ENCODE measurements at places on chromosomes 1 and 21.

DNA sequence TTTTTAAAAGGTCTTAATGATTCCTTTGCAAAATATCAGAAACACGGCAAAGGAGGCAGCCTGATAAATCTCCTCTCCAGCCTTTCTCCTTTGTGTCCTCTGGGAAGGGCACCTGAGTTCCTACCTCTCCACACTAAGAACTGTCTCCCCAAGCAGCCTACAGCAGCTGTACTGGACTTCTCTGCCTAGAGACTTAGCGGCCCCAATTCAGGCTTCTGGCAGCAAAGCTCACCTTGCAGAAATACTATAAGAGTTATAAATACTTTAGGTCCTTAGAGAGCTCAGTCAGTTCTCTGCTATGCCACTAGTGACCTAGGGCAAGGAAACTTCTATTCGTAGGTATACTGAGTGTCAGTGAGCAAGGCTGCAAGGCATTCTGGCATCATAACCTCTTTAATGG lies 33.9 kb downstream of the LRRC52 start:
- DNase-seq: no peak

DNA sequence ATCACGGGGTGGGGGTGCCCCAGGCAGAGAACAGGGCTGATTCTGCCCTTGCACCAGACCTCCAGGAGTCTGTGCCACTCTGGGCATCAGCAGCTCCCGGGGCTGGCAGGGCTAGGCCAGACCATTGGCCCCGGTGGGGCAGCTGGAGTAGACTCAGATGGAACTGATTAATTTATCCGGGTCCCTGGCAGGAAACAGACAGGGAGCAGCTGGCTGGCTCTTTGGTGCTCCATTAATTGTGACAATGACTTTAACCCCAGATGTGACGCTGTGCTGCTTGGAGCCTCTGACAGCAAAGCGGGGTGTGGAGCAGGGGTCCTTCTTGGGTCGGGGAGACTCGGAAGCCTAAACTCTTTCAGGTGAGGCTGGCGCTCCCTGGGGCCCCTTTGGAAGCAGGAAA lies 9.5 kb downstream of the EPHA8 start:
- DNase-seq: peak; percentile 66

- no peak for DNase-seq
These were observed 6.2 kb downstream of the CSRP1 start for GRCh38 chr1:201500670-201501120.

- DNase-seq: no peak
These were observed 2.6 kb downstream of the CHML start for GRCh38 chr1:241637604-241638003.

- DNase-seq: no peak
These were observed 123.6 kb upstream of the LHX8 start for GRCh38 chr1:75010547-75010946.

DNA sequence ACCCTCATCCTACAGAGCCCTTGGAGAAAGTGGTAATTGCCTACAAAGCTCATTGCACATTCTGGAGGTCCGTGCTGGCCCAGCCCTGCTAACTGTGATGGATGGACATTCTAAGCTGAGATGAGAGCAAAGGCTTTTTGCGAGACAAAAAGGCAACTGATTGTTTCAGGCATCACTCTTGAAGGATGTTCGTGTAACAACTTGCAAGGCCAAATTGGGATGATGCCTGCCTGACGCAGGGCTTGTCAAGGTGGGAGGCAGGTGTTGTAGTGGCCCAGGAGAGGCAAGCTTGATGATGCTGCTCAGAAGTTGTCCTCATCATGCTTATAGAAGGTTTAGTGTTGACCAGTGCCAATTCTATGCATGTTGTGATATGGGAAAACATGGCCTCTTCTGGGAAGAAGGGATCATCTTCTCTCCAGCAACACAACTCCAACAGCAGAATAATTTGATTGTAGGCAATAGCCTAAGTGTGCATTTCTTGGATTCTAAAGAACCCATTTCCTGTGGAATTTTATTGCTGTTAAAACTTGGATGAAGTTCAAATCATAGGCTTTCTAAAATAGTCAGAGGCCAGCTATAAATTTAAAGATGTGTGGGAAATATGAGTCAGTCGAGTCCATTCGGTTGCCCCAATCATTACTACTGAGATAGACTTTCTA lies 102.5 kb upstream of the COA6 start:
- DNase-seq: no peak

GRCh38 chr1:247845693-247846017 lies 4.0 kb upstream of the OR11L1 start:
- DNase-seq: no peak

- DNase-seq: no peak
These were observed 142.8 kb downstream of the ASTN1 start for GRCh38 chr1:177021687-177022086.

DNA sequence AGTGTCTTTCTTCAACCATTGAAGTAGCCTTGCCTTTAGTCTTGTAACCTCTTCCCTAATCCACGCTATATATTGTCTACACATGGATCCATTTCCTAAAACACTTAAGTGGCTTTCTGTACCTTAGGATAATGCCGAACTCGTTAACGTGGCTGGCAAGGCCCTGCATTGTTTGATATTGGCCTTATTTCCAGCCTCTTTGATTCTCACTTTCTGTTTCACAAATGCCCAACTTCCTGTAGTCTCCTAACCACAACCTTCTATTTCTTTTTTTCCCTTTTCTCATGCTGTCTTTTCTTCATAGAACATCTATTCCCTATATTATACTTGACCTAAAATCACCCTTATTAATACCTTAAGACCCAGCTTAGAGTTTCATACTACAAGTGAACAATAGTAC lies 536.0 kb downstream of the LMO4 start:
- no peak for DNase-seq

- DNase-seq: peak; percentile 27
These were observed 70.0 kb downstream of the FAAP20 start for GRCh38 chr1:2124446-2125198.

- DNase-seq: no peak
These were observed 19.3 kb downstream of the PHGDH start for GRCh38 chr1:119731060-119731459.

DNA sequence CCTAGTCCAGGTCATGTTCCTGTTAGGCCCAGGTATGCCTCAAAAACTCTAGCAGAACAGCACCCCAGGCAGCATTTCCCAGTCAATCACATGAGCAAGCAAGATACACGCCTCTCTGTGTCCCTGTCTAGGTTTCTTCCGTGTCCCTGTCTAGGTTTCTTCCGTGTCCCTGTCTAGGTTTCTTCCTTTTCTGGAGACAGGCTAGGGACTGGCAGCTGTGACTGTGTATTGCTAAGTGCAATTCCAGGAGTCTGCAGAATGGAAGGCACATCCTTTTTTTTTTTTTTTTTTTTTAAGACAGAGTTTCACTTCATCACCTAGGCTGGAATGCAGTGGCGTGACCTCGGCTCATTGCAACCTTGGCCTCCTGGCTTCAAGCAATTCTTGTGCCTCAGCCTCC lies 77.6 kb downstream of the SETD4 start:
- no peak for DNase-seq

DNA sequence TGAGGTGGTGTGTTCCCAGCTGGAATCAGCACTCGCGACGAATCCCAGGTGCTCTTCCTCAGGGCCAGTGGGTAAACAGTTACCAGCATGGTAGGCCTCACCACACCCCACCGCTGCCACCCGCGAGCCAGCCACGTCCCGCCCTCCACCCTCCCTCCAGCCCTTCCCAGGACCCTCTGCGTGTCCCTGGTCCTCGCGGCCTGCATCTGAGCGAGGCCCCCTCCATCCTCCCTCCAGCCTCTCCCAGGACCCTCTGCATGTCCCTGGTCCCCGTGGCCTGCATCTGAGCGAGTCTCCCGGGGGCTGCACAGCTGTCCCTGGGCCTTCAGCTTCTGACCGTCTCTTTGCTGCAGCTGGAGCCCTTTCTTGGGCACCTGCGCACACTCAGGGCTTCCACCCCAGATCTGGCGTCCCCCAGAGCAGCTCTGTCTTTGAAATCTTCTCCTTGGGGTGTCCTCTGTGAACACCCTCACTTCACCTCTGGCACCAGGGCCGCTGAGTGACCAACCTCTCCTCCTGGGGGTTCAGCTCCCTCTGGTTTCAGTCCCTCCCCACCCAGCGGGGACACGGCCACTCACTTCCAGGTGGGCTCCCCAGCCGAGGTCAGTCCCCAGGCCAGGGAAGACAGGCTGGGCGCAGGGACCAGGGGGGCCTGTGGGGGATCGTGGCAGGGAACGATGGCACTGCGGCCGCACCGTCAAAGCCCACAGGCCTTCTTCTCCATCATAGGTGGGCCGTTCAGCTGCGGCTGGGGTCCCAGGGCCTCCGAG lies 57.8 kb upstream of the COL6A2 start:
- DNase-seq: peak; percentile 18

- no peak for DNase-seq
These were observed 124.9 kb upstream of the TNFSF4 start for GRCh38 chr1:173332026-173332425.

GRCh38 chr1:109392788-109393616 lies 4.7 kb downstream of the SORT1 start:
- DNase-seq: peak; percentile 44

GRCh38 chr1:184767591-184767990 lies 12.9 kb upstream of the EDEM3 start:
- no peak for DNase-seq

DNA sequence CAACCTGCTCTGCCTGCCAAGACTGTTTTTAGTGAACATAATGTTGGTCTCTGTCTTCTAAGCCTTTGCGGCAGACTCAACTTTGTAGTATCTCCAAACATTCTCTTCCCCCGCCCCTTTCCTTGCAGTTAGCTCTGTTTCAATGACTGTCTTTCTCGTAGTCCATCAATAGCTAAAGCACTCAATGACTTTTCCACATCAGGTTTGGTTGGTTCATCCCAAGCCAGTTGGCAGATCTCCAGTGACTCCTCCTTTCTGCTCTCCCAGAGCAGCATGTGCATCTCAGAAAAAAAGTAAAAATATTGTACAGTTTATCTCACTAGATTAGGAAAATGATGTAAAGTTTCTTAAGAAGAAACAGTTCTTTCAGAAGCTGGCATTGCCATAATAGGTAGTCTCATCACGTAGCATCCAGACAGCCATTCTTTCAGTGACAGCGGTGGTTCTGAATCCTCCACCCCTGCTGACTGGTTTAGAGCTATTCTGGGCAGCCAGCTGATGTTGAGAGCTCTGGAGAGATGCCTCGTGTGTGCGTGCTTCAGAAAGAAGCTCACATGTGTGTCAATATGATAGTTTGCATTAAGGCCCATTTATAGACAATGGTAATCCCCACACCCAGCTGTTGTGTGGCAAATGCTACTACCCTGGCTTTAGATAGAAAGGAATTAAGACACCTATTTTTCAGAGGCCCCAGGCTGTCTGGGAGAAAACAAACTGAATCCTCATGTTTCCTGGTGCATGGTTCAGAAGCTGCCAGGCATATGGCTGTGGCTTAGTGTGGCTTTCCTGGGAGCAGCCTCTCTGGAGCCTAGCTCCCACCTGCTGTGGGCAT lies 53.2 kb downstream of the CNN3 start:
- DNase-seq: peak; percentile 79

GRCh38 chr1:53401813-53402745 lies 57.1 kb upstream of the DMRTB1 start:
- no peak for DNase-seq

- DNase-seq: no peak
These were observed 106.4 kb downstream of the KAZN start for GRCh38 chr1:14704846-14705245.

DNA sequence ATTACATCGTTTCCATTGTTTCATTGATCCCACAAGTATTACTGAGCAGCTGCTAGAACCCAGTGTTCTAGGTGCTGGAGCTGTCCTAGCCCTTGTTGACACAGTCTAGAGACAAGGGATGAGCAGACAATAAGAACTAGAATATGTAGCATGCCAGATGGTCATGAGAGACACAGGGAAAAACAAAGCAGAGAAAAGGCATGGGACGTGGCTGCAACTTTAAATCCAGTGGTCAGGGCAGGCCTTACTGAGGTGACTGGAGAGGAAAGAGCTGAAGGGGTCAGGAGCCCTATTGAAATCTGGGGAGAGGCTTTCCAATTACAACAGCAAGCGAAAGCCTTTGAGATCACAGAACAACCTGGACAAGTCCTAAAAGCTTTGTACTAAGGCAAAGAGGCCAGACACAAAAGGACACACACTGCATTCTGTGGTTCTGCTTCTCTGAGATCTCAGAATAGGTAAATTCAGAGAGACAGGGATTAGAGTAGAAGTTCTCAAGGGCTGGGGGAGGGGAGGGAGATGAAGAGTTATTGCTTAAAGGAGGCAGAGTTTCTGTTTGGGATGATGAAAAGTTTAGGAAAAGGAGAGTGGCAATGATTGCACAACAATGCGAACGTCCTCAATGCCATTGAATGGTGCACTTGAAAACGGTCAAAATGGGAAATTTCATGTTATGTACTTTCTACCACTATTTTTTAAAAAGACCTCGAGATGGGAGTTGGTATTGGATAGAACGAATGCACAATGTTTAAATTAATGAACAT lies 467.4 kb upstream of the VAMP3 start:
- DNase-seq: no peak

- no peak for DNase-seq
These were observed 75.8 kb downstream of the RHOU start for GRCh38 chr1:228810878-228811711.

DNA sequence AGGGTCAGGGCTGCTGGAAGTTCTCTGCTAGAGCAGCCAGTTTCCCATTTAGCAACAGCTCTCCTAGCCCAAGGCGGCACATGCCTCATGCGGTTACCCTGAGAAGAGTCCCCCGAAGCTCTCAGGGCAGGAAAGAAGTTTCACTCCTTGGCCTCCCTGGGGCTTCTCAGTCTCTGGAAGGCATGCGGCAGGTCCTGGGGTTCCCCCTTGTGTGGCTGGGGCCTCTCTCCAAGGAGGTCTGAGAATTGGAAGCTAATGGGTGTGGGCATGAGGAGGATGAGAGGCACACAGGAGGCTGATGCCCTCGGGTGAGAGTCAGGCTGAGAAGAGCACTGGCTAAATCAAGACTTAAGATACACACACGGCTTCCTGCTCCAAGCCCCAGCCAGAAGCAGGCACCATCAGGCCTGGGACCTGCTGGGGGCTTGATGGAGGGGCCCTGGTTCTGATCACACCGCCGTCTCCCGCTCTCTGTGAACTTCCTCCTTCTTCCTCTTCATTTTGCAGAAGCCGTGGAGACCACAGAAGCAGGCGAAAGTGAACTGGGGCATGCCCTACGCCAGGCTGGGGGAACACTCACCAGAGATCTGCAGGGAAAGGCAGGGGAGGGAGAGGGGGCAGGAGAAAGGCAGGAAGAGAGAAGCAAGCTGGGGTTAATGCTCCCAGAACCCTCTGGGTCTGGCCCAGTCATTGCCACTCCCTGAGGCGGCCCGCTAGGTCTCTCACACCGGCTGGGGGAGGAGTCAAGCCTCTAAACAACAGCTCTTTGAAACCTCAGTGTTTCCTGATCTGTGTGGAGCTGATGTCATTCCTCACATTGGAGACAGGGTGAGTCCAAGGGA lies 15.1 kb downstream of the BLACAT1 start:
- DNase-seq: peak; percentile 52
